C1 segment of cervical spinal cord (tissue), 14 donors: ENCODE measurements at places on chromosomes 2 and 18.

DNA sequence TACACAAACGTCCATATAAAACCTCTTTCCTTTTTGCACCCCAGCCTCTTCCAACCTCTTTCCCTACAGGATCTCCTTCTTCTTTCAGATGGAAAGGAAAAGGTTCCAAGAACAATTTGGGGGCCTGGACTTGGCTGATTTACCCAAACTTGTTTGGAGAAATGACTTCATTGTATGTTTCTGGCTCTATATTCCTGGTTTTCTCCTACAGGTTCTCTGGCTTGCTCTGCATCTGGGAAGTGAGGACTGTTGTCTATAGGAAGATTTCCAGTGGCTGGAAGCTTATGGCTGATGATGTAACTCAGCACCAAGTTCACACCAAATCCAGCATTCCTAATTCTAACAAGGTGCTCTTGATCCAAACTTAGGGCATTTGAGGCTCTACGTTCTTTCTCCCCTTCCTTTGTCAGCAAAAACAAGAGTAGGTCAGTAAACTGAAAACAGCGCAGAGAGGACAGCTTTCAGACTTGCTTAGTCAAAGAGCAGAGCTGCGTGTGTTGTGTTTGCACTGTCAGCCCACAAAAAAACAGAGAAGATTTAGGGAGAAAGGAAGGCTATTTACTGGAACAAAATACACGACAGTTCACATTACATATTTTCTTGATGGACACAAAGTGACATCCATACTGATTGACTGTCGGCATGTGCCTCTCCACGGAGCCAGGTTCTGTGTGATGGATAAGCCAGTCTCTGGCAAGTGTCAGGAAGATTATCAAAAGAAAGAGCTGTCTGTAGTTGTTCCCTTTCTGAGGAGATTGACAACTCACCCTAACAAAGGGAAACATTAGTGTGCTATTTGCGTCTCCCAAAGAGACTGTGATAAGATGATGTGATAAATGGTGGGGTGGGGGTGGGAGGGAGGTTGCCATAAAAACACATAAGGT lies 39.7 kb downstream of the CDCA7 start:
- no peak for DNase-seq

DNA sequence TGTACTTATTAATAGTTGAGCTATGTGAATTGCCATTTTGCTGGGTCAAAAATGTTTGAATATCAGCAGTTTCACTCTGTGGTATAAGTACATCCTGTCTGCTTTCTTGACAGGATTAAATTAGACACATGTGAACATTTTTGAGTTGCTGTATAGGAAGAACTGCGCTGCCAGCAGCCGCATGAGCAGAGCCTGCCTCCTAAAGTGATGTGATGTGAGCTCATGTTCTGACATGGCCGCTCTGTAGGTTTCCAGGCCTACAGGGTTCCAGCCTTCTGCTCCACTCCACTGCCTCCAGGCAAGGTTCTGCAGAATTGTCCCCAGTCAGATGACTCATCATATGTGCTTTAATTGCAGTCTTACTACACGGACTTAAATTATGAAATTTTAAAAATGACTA lies 119.7 kb upstream of the NFATC1 start:
- DNase-seq, result no peak

- DNase-seq, result no peak
These were observed 217.7 kb downstream of the PRKCE start for GRCh38 chr2:45869165-45869501.

- no peak for DNase-seq
These were observed 39.1 kb downstream of the FN1 start for GRCh38 chr2:215396595-215397313.

- DNase-seq, result no peak
These were observed 46.8 kb downstream of the DOCK10 start for GRCh38 chr2:224995419-224995818.

- no peak for DNase-seq
These were observed 72.2 kb downstream of the CAB39 start for GRCh38 chr2:230784795-230785194.

DNA sequence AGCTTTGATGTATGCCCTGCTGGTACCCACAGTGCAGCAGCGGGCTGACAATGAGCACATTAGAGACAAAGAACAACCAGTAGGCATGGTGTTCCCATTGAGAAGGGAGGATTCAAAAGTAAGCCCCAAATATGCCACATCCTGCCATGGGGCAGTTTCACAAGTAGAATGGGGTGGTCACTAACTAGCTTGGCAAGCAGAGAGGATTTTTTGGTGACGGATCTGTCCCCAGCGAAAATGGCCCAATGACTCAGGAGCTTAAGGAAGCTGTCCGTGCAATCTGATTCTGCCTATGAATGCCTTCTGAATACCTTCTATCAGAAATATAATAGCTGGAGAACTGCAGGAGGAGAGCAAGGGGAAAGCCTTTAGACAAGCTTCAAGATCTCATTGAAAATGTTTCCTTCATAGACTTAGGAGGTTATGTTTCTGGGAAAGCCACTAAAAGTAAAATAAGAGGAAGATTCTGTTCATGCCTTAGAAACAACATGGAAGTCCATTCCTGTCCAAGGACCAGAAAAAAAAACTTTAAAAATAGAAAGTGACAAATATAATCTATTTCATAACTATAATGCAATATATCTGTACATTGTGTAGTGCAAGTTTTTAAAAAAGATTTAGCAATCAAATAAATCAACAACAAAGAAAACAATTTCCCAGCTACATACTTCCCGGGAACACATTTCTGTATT lies 117.5 kb upstream of the SLC14A2 start:
- no peak for DNase-seq

DNA sequence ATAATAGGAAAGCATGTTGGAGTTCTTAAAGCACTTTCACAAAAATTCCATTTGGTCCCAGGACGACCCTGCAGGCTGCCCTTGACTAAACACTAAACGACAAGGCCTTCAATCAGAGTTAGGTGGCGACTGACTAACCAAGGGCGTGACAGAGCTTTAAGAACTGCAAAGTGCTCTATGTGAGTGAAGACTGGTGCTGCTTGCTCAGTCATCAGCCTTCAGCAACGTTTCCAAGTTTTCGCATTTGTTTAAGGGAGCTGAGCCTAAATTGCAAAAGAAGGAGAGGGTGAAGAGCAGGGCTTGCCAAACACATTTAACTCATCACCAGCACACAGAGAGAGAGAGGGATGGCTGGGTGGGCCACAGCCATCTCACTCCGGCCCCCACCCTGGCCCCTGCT lies 204.7 kb upstream of the PID1 start:
- DNase-seq, result no peak

DNA sequence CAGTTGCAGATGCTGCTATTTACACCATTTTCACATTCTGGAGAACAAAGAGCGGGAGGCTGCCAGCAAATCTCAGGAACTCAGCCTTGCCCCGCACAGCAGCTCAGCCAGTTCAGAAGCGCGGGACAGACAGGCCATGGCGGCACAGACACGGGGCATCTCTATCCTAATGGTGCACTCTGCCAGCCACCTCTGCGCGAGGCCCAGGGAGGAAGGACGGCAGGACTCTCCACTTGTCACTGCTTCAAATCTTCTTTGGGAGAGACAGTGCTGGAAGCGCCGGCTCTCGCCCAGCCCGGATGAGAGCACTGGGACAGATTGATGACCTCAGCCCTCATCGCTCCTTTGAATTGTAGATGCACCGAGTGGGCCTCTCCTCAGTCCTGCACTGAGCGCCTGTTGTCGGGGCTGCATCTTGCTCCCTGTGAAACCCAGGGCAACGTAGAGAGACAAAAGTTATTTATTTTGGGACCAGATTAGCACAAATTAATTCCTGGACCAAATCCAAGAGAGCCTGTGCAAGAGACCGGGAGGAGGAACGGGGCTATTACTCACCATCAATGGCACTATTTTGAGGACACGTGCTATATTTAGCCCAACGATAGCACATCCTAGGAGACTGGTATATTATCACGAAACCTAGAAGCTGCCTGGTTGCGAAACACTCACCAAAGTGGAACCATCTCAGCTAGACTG lies 211.4 kb upstream of the SMIM21 start:
- peak; percentile 57 for DNase-seq

DNA sequence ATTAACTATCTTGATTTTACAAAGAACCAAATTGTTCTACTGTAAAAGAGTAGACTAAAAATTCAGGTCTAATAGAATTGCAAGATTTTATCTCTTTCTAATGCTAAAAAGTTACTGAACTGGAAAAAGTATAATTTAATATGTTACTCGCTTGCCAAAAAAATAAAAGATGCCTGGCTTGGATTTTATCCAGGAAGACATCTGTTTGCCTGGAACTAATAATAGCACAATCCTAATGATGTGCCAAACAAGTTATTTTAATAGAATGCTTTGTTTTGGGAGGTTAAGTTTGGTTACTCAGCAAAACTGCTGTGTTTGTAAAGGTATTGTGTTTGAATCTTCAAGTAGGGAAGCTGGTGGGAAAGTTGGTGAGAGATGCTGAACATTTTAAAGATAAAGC lies 19.4 kb upstream of the ZSWIM2 start:
- DNase-seq, result no peak

DNA sequence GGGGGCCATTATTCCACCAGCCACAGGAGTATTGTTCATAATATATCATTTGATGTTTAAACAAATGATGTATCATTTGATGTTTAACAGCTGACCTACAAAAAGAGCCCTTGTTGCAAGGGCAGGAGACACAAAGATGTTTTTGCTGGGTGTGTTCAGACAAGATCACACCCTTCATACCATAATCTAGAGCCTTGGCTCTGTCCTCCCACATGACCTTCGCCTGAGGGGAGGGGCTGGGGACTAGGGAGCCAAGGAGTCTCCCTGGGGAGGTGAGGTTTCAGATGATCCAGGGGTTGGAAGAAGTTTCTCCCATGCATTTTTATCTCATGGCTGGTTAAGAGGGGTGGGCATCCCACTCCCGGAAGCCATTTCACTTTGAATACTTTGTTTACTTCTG lies 33.5 kb downstream of the CDC42EP3 start:
- DNase-seq, result no peak

DNA sequence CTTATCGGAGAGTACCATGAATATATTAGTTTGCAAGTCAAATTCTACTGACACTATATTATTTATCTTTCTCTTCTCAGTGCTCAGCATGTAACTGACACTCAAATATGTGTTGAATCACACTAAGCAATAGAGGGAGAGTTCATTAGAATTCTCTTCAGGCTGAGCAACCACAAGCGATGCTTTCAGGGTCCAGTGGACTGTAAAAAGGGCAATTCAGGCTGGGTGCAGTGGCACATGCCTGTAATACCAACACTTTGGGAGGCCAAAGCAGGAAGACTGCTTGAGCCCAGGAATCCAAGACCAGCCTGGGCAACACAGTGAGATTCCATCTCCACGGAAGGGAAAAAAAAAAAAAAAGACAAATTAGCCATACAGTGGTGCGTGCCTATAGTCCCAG lies 16.3 kb downstream of the PDE6D start:
- peak; percentile 15 for DNase-seq

GRCh38 chr2:179856205-179856604 lies 5.2 kb downstream of the ZNF385B start:
- DNase-seq, result no peak

GRCh38 chr18:37309861-37310260 lies 255.7 kb downstream of the CELF4 start:
- no peak for DNase-seq

GRCh38 chr18:55142410-55142809 lies 183.1 kb upstream of the CCDC68 start:
- no peak for DNase-seq

GRCh38 chr2:196149948-196150347 lies 21.4 kb downstream of the STK17B start:
- no peak for DNase-seq

GRCh38 chr2:240232961-240233884 lies 92.8 kb upstream of the OTOS start:
- DNase-seq, result peak; percentile 62

GRCh38 chr2:199631129-199631528 lies 173.4 kb upstream of the SATB2 start:
- no peak for DNase-seq

GRCh38 chr2:190213441-190214335 lies 105.9 kb downstream of the HIBCH start:
- no peak for DNase-seq

DNA sequence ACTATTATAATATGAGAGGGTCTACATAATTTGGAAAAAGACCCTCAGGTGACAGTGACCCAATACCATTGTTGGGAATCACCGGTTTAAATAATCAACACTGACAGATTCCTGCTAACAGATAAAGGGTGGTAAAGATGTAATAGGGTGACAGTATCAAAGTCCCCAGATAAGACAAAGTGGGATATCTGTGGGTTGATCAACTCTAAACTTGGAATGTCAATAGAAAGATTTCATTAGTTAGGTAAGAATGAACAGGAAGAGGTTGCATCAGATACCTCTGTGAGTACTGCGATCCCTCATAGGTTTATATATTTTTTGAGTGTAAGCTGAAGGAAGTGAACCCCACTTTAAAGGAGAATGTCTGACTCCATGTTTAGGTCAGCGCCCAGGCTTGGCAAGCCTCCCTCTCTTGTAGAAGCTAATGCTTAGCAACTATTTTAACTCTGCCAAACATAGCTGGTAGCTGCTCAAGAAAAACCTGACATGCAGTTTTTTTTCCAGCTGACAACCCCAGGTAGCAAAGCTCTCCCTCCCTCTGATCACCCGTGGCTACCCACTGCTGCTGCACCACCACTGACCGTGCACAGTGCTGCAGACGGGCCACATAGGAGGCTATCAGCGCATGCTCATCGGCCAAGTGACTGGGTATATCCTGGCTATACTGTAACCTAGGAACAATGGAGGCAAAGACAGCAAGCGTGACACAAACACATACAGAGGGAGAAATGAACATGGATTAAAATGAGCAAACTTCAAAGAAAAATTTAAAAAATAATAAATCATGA lies 113.3 kb upstream of the DNMT3A start:
- DNase-seq, result no peak

GRCh38 chr18:36947820-36948348 lies 119.0 kb downstream of the KIAA1328 start:
- no peak for DNase-seq

DNA sequence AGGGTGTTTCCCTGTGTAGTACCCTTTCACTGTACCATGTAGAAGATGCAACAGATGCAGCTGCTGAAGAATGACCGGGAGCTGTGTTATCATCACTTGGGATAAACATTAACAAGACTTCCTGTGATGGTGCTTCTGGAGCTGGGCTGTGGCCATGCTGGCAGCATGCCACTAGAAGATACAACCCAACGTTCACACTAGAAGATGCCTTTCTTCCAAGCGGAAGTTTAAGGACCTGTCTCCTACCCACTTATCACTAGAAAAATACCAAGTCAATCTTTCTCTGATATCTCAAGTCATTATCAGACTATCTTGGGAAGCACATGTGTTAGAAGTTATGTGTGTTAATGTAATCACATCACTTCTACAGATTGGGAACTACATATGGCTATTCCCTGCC lies 953.5 kb downstream of the CNTNAP5 start:
- no peak for DNase-seq

- DNase-seq, result no peak
These were observed 217.5 kb downstream of the CYP26B1 start for GRCh38 chr2:71930049-71930681.

GRCh38 chr2:226017107-226017506 lies 617.6 kb downstream of the NYAP2 start:
- DNase-seq, result no peak

DNA sequence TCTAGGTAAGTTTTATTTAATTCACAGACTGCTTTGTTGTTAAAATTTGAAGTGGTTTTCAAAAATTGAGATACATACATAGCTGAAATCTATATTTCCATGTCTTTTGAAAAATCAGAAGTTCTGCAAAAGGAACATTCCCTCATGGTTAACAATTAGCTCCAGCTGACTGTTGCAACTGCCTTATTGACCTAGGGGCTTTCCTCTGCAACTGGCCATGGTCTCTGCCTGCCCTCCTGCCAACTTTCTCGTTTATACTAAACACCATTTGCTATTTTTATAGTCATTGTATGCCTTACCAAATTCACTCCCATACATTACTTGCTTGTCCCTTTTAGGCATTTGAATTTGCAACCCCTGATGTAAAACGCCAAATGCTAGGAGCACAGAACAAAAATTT lies 107.2 kb downstream of the PID1 start:
- no peak for DNase-seq
